Testis (tissue), 5 donors: ENCODE measurements at places on chromosomes 7 and 10. TPM values are rescaled to one million over a fixed set of nuclear protein-coding genes. Genes with fewer than 3 reads are reported as not detected.
A peak's percentile ranks its signal among the peaks of the same experiment; 100 is the strongest.

DNA sequence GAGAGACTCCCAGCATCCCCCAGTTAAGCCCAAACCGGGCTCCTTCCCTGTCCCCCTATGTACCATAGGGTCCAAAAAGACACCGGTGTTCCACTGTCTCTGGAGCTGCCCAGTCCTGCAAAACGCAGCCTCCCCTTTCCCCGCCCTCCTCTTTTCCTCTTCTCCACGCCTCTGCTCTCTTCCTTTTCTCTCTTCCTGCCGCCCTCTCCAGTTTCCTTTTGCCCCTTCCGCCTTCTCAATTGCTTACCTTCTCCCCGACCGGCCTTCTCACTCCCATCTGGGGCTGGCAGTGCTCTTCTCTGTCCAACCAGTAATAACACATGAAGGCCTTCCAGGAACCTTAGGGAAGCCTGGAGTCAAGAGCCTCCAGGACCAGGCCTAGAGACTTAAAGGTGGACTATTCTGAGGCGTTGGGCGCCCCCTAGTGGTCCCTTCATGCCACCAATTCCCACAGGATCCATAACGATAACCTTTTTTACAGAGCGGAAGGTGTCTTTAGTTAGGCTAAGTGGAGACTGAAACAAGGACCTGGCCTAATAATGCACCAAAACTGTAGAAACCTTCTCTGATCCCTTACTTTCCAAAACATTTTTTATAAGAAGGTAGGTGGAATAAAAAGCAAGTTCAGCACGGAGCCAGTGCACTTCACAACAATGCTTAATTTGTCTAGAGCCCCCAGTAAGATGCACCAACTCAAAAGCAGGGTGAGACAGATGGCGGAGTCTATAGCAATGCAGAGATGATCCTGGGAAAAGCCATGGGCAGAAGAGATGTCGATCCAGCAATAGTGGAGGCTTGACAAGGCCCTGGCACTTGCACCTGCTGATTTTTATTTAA, 27.2 kb upstream of the MSRB2 start:
- peak; percentile 91 for DNase-seq

DNA sequence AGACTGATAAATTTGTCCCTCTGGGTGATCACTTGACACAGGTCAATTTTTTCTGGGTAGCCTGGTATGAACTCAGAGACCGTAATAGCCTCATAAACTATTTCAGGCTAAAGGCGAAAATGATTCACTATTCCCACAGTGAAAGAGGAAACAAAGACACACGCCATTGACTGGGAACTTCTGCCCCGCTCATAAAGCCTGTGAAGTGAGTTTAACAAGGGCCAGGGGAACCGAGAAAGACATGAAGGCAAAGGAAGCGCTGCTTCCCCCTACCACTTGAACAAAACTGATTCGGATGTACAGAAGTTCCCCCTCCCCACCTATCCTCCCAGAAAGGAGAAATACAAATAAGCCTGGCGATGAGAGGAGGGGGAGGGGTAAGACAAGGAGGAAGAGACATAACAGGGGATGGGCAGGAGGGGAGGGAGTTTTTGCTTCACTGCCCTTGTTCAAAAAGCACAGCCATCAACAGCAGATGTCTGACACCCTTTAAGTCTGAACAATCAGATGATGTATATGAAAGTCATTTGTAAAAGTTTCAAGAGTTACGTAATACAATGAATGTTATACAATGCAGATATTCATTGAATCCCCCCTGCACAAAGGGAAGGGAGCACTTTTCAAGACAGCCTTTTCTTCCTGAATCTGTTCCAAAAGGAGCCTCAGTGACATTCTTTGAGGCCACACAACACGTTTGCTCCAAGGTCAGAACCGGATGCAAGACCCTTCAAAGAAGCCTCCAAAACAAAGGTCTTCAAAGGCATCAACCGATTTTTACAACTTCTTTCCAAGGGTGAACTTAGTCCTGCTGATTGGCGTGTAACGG, 734 bp downstream of the ABCB4 start:
- peak; percentile 15 for DNase-seq

GRCh38 chr10:110813743-110814472, 57.8 kb upstream of the PDCD4 start:
- no peak for DNase-seq

DNA sequence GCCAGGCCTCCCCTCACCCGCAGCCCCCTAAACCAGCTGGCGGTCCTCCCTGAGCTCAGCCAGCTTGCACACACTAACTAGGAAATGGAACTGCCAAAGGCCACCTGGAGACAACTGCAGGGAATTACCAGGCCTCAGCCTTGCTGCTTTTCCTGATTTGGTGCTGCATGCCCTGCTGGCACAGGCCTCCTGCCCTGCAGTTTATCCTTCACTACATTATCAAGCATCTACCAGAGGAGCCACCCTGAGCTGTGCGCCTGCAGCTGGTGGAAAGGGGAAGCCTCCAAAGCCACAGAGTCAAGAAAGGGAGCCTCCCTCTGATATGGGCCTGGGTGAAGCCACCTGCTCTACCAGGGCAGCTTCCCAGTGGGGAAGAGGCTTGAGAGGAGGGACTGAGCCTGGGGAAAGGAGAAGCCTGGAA, 139.8 kb downstream of the GRID1 start:
- no peak for DNase-seq

DNA sequence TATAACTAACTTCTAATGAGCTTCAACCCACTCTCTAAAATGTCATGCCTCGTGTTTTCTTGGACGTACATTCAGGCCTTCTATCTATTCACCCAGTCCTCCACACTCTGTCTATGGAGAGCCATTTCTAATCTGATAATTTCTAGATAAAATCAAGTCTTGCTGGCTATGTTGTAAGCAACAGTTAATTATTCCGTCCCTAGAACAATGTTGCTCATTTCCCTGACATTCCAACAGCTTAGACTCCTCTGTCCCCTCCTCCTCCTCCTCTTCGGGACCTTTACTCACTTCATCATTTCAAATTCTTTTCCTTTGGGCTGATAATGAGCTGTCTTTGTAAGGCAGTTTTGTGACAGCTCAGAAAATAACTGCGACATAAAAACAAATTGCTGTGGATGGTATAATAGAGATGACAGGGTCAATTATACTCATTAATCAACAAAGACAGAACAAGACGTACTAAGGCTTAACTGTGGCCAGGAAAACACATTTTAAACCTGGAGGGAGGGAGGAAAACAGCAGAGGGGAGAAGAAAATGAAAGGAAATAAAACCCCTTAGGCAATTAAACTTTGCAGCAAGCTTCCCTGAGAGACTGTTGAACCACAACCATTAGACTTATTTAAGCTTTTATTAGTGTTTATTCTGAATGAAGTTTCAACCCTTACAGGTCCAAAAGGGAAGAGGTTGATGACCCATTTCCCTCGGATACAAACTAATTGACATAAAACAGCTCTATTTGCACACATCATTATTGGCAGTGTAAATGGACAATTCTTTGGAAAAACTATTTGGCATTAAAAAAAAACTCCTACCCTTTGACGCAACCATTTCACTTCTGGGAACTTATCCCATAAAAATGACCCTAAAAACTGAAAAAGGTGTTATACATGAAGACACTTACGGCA, 179.1 kb downstream of the SFMBT2 start:
- DNase-seq = no peak

GRCh38 chr7:21443149-21443841, 15.4 kb downstream of the SP4 start:
- DNase-seq = no peak

GRCh38 chr10:102102421-102102820, 17.7 kb downstream of the LDB1 start:
- DNase-seq = no peak

DNA sequence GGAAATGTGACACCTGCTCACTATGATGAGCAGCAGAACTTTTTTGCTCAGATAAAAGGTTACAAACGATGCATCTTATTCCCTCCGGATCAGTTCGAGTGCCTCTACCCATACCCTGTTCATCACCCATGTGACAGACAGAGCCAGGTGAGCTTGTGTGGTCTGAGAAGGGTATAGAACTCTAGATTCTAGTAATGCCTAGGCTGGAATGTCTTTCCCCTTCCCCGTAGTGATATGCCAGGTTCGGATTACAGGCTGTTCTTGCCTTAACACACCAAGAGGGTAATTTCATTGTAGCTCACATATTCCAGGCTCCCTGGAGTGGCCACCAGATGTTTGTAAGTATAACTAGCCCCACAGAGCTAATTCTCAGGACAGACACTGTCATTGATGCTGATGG, 9.2 kb downstream of the HIF1AN start:
- no peak for DNase-seq

- DNase-seq = peak; percentile 68
Measured at GRCh38 chr10:100519311-100520051, at the start of gene SEC31B. TSS of gene SEC31B (minus strand) at chr10:100519861. CDS start at chr10:100516952, 2,909 bp downstream.

DNA sequence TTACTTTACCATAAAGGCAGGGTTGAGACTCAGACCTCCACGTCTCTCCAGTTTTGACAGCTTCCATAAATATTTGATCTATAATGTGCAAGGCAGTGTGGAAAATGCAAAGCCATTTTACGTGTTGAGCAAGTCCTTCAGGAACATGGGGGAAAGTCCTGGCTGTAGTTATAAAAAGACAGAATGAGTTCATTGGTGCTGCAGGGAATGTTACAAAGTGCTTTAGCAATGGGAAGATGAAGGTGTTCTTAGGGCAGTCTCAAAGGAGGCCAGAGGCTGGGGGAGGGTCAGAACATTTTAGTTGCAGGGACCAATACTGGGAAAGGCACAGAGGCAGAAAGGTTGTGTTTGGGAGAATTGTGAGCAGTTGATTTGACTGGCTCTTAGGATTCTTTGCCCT, 27.9 kb downstream of the CNNM2 start:
- DNase-seq = no peak

DNA sequence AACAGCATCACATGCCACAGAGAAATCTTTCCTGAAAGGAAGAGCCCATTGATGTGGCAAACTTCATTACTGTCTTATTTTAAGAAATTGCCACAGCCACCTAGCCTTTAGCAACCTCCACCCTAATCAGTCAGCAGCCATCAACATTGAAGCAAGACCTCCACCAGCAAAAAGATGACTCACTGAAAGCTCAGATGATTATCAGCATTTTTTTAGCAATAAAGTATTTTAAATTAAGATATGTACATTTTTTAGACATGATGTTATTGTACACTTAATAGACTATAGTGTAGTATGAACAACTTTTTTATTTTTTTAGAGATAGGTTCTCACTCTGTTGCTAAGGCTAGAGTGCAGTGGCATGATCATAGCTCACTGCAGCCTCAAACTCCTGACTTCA, 14.8 kb downstream of the STEAP1B start:
- DNase-seq = no peak

DNA sequence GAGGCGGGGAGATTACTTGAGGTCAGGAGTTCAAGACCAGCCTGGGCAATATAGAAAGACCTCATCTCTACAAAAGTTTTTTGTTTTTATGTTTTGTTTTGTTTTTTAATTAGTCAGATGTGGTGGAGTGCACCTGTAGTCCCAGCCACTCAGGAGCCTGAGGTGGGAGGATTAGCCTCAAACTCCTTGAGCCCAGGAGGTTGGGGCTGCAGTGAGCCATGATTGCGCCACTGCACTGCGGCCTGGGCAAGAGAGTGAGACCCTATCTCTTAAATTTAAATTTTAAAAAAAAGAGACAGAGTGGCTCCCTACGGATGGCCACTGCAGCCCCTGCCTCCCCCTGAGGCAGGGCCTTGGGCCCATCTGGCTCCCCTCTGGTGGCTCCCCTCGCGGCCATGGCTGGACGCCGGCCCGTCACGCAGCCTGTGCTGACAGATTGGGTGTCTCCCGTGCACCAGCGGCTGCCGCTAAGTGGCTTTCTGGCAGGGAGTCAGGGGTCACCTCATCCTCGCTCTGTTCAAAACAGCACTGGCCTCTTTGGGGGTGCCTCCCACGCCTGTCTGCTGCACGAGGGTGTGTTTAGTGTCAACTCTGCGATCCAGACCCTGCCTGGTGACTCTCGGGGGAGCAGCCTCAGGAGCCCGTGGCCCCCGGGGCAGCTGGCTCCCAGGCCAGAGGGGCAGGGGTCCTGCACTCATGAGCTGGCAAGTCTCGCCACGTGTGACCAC, 44.4 kb upstream of the ELN start:
- DNase-seq = peak; percentile 46

DNA sequence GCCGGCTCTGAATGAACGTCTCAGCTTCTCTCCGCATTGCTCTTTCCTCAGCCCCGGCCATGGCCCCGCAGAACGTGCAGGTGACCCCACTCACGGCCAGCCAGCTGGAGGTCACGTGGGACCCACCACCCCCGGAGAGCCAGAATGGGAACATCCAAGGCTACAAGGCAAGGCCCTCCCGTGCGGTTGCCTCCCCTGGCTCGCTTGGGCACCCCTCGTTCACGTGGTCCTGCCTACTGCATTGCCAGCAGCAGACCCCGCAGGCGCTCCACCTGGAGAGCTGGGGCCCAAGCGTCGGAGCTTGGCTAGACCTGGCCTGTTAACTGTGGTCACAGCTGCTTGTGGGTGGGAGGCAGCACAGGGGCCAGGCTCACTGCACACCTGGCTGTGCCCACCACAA, 476.3 kb upstream of the FOXK1 start:
- DNase-seq = no peak

DNA sequence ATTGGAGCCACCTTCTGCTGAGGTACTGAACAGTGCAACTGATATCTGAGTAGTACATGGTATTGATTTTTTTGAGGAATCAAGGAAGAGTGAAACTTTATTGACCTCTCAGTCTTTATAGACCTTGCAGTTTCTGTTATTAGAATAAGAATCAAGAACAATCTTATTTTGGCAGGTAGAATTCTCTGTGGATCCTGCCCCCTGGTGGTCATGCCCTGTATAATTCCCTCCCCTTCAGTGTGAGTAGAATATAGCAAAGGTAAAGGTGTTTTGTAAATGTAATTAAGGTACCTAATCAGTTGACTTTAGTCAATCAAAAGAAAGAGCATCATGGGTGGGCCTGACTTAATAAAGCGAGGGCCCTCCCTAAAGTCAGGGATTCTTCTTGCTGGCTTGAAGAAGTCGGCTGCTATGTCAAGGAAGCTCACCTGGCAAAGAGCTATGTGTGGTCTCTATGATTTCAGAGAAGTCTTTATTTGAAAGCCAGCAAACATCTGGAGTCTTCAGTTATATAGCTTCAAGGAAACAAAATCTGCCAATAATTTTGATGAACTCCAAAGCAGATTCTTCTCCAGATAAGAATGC, 142.8 kb downstream of the LSM5 start:
- peak; percentile 60 for DNase-seq

IFIT1B gene
- total RNA-seq = not detected

MYH16 gene
- 1.5 TPM for total RNA-seq

FMC1 gene
- total RNA-seq = 46.1 TPM

CLDN3 gene
- 5.1 TPM for total RNA-seq

GATA3 gene
- 0.31 TPM for total RNA-seq

HKDC1 gene
- 1.9 TPM for total RNA-seq

GPRIN2 gene
- total RNA-seq = 4.9 TPM

CYP3A7 gene
- not detected for total RNA-seq

ACHE gene
- total RNA-seq = 9.8 TPM

MEIG1 gene
- total RNA-seq = 7.8 TPM

NUTM2E gene
- 0.12 TPM for total RNA-seq
